ENCODE measurements at places on chromosomes 5 and 9. TPM values are rescaled to one million over a fixed set of nuclear protein-coding genes. Genes with fewer than 3 reads are reported as not detected.

- DNase-seq, result no peak
Observed at GRCh38 chr9:19759066-19759465, 29.8 kb downstream of the SLC24A2 start.

PCDHB12 gene
- 5.5 TPM for polyA plus RNA-seq

GRCh38 chr9:79208791-79209396 lies 362.9 kb upstream of the TLE4 start:
- DNase-seq, result no peak

GRCh38 chr5:168950241-168950951 lies 350.5 kb downstream of the SLIT3 start:
- no peak for DNase-seq

DNA sequence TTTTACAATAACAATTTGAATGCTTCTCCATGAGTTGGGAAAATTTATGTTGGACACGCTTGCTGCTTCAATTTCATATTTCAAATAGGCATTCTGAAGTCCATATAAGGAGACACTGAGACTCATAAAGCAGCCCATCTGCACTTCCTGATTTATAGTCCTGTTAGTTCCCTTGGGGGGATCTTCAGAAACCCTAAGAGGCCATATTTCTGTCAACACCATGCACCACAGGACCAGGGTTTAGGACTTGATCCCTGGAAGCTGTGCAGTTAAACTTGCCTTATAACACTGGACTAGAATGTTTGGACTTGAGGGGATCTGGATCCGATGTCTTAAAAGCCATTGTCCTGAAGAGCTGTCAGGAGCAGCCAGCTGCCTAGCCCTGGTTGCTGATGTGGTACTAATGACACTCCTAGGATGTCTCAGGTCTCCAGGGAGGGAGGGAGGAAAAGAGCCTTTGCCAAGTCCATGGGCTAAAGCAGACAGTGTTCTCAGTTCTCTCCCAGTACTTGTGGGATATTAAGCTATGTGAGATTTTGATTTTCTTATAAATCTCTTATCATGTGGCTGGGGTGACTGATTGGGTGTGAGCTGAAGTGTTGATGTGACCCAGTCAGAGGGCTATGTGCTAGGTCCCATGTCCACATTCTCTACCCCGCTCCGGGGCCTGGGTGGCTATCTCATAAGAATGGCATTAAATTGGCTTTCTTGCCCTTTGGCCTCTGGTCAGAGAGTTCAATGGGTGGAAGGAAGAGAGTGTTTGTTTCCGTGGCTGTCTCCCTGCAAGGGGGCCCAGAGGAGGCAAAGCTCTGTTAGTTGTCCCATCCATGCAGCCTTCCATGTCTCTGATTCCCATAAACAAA lies 399.8 kb downstream of the OSTF1 start:
- peak; percentile 1 for DNase-seq

DNA sequence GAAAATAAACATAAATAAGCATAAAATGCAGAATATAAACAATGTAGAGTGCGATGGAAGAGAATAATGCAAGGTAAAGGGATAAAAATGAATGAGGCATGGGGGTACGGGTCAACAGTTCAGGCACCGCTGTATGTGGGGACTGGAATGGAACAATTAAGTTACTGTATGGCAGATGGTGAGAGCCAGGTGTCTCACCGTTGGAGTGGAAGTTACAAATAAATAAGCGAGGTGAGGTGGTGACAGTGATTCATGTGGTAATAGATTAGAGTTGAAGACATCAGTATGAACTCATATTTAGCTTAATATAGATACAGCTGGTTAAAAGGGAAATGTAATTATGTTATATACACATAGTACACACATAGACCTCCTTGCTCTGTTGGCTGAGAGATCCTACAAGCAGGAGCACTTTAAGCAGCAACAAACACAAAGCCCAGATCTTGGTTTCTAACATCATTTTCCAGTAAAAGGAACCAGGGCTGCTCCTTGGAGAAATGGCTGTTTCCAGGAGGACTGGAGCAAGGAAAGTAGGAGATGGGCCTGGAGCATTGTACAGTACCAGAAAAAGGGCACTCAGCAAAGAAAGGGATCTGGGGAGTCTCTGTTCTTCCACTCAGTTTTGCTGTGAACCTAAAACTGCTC lies 2.4 kb upstream of the OMD start:
- DNase-seq, result no peak

- no peak for DNase-seq
Observed at GRCh38 chr5:93902288-93902687, 160.9 kb upstream of the POU5F2 start.

DNA sequence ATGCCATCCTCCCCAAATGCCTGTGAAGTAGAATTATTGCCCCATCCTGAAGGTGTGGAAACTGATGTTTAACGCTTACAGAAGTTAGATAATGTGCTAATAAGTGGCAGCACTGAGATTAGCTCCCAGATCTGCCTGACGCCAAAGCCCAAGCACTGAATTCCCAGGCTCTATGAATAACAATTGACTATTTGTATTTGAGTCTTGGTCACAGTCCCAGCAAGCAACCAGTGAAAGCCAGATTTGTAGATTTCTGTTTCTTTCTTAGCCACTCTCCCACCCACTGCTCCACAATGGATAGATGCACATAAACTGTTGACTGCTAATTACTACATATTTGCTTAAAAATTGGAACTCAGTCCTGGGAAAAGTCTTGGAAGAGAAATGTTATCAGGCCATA lies 34.4 kb downstream of the FAM240B start:
- DNase-seq, result no peak

DNA sequence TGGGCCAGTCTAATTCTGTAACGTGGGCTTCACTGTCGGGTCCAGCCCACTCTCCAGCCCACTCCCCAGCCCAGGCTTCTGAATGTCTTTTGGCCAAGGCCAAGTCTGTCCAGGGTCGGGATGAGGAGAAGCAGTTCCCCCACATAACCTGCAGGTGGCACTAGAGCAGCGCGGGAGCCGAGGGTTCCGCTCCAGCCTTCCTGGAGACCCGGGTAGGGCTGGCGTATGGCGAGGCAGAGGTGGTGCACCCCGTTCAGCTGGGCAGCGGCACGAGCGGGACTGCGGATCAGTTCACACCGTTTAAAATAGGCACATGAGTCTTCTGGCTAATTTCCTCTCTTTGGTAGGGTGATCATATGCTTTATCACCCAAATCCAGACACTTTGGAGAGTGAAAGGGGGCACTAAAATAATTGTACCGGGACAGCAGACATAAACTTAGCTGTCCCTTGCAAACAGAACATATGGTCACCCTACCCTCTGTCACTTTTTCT lies 185.9 kb downstream of the MSX2 start:
- peak; percentile 12 for DNase-seq

- DNase-seq, result no peak
Observed at GRCh38 chr9:38299856-38300255, 92.6 kb upstream of the ALDH1B1 start.

DNA sequence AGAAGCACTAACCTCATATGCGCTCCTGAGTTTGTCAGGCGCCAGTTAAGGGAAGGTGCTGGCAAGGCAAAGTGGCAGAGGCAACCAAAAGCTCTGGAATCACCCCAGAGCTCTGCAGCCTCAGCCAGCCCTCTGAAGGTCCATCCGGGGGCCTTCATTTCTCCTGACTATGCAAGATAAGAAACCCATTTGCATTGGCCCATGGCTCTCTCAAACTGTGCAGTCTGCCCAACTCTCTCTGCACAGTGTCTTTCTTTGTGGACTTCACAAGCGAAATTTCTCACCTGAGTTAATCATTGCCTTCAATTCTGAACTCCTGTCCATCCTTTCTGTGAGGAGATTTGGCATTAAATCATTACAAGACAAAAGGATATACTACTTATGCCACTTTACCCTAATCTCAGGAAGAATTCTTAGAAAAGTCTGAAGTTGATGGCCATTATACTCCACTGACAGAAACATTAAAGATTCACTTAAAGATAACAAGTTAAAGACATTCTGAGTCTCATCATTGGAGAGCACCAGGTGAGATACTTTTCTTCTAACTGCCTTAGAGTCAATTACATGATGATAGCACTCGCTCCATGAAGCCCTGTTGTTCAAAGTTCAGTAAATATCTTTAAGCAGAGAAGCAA lies 235.6 kb downstream of the SPOCK1 start:
- DNase-seq, result no peak

GRCh38 chr9:107336718-107337360 lies 53.8 kb downstream of the RAD23B start:
- no peak for DNase-seq

DNA sequence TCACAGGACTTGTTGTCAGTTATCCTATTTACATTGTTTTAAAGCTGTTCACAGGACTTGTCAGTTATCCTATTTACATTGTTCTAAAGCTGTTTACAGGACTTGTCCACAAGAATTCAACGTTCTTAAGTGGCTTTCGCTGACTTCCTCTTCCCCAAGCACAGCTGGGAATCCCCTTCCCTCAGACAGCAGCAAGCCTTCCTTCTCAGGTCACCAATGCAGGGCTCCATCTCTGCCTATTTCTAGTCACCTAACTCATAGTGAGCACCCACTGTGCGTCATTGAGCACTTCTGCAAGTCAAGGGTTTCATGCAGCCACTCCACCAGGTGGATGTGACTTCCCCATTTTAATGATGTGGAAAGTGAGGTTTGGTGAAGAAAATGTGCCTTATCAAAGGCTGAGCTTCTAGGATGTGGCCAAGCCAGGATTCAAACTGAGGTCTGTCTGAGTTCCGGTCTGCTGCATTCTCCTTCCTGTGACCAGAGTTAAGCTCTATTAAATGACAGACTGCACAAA lies 109.8 kb upstream of the ZNF462 start:
- no peak for DNase-seq

DNA sequence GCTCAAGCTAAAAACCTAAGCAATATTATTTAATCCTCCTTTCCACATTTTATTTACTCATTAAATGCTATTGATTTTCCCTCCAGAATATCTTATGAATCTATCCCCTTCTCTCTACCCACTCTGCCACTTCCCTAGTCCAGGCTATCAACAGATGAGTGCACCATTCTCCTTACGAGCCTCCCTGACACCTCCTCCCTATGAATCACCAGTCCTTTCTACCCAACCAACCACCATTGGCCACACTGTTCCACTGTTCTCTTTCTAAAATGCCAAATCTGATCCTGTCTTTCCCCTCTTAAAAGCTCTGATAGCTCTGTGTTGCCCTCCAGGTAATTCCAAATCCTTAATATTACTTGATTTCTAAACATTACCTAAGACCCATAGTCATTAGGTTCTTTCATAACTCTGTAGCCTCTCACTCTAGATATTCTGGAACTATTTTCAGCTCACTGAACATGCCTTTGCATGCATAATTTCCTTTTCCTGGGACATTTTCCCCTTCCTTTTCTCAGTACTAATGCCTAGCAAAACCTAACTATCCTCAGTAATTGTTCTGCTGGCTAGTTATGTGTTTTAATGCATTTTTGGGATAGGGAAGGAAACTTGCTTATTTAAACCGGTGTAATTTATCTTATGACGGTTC lies 126.3 kb downstream of the UNC13B start:
- DNase-seq, result no peak

GRCh38 chr5:53334431-53334941 lies 145.9 kb upstream of the FST start:
- DNase-seq, result no peak

DNA sequence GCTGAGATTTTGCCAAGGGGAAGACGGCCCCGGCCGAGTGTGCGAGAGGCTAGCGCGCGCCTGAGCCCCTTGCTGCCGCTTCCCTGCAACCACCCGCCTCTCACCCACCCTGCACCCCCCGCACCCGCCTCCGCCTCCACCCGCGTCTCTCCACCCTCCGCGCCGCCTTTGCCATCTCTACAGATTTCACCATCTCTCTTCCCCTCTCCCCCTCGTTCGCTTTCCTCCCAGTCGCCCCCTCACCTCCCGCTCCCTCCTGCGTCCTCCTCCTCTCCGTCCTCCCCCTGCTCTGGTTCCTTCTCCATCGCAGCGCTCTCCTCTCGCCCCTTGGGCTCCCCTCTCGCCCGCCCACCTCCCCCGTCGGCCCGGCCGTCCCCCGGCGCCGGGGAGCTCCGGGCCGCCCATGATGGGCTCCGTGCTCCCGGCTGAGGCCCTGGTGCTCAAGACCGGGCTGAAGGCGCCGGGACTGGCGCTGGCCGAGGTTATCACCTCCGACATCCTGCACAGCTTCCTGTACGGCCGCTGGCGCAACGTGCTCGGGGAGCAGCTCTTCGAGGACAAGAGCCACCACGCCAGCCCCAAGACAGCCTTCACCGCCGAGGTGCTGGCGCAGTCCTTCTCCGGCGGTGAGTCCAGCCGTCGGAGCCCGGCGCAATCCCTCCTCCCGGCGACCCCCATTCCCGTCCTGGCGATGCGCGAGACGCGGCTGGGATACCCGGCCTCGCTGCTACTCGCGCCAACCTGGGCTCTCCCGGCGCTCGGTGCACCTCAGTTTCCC lies at the start of gene PRDM12:
TSS of gene PRDM12 (plus strand) at position 344 of the 778 bp plus-strand sequence. CDS start at position 404, 60 bp downstream.
- no peak for DNase-seq

DNA sequence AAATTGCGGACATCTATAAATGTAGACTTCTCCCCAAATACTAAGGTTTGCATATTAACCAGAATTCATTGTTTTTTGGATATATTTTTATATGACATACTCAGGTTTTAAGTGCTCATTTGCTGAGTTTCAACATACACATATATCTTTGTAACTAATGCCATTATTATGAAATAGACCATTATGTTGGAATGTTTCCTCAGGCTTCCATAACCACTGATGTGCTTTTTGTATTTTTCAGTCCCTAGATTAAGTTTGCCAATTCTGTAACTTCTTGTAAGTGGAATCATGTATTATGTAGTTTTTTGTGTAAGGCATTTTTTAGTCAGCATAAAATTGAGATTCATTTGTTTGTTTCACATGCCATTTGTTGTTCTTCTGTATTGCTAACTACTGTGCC lies 32.1 kb downstream of the HSPA4 start:
- DNase-seq, result no peak

SLC45A2 gene
- polyA plus RNA-seq, result 0.29 TPM

PALM2AKAP2 gene
- 10.8 TPM for polyA plus RNA-seq

- DNase-seq, result no peak
Observed at GRCh38 chr5:83125560-83125959, 48.2 kb downstream of the XRCC4 start.

CBY3 gene
- polyA plus RNA-seq, result 0.29 TPM

DNA sequence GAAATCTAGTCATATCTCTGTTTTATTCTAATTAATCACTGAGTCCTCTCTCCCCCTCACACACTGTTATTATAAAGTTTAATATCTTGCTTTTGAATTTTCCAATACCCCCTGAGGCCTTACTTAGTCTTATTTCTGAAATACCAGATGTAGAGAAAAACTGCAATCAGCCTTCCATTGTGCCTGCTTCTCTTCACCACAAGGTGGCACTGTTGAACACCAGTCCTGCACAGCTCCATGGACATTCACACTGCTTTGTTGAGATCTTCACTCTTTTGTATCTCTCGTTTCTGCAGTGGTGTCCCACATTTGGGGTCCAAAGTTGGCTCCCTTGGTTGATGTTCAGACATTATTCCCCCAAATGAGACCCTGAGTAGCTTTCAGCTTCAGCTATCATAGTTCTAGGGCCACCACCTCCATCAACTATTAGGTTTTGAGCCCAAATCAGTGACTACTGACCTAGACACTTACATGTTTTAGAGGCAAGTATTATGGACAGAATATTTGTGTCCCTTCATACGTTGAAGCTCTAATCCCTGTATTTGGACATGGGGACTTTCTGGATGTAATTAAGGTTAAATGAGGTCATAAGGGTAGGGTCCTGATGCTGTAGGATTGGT lies 24.3 kb downstream of the BOD1 start:
- no peak for DNase-seq

AHRR gene
- 3.0 TPM for polyA plus RNA-seq

MOCS2 gene
- 65.2 TPM for polyA plus RNA-seq

- DNase-seq, result no peak
Observed at GRCh38 chr9:130961511-130962300, 22.7 kb upstream of the FIBCD1 start.

Data from left renal pelvis (tissue), 4 donors.